Stimulated activated CD4-positive, alpha-beta T cell treated with anti-CD3 and anti-CD28 coated beads, Interleukin-1b, Interleukin-23, amount 100 ng/mL, for 1 hour (primary cell): ENCODE measurements at places on chromosomes 3 and 15.
A peak's percentile ranks its signal among the peaks of the same experiment; 100 is the strongest.

DNA sequence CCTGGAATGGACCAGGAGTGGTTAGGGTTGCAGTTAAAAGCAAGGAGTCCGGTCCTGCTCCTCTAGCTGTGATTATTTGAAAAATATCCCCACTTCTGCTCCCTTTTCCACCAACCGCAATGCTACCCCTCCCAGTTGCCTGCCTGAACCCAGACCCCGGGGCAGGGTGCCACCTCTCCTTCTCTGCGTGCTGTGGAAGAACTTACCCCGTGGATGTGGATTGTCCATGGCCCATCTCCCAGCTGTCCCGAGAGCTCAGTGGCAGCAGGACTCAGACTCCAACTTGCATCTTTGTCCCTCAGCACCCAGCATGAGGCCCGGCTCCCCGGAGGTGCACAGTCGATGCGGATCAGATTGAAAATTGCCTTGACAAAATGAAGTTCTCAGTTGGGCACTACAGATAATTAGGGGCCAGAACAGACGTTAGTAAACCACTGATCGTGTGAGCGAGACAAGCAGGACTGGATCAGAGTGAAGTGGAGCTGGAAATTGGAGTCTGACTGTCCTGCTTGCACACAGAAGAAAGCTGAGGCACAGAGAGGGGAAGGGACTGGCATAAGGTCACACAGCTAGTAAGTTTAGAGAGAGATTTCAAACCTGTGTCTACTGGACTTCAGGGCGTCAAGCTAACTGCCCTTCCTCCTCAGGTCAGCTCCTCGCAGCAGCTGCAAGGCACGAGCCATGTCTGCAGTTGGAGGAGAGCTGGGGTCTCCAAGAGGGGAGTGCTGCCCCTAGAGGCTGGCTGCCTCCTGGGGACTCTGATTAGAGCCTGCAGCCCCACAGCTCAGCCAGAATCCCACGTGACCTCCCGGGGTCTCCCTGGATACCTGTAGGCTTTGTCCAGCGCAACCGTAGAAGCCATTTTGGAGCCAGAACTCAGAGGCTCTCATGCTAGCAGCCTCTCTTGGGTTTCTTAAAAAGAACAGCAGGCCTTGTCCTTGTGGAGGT lies 14.7 kb downstream of the SLC6A1 start:
- no peak for DNase-seq

DNA sequence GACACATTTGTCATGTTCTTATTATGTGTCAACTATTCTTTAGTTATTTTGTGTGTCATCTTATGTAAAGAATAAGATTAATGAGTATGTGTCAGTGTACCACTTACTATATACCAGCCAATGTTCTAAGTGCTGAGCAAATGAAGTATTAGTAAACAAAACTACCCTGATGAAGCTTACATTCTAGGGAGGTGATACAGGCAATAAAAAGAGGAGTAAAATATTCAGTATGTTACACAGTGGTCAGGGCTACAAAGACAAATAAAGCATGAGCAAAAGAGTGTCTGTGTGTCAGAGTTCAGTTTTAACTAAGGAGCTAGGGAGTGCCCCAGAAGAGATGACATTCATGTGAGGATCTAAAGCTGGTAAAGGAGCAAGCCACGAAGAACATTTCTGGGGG lies 79.1 kb downstream of the TRPC1 start:
- no peak for DNase-seq

DNA sequence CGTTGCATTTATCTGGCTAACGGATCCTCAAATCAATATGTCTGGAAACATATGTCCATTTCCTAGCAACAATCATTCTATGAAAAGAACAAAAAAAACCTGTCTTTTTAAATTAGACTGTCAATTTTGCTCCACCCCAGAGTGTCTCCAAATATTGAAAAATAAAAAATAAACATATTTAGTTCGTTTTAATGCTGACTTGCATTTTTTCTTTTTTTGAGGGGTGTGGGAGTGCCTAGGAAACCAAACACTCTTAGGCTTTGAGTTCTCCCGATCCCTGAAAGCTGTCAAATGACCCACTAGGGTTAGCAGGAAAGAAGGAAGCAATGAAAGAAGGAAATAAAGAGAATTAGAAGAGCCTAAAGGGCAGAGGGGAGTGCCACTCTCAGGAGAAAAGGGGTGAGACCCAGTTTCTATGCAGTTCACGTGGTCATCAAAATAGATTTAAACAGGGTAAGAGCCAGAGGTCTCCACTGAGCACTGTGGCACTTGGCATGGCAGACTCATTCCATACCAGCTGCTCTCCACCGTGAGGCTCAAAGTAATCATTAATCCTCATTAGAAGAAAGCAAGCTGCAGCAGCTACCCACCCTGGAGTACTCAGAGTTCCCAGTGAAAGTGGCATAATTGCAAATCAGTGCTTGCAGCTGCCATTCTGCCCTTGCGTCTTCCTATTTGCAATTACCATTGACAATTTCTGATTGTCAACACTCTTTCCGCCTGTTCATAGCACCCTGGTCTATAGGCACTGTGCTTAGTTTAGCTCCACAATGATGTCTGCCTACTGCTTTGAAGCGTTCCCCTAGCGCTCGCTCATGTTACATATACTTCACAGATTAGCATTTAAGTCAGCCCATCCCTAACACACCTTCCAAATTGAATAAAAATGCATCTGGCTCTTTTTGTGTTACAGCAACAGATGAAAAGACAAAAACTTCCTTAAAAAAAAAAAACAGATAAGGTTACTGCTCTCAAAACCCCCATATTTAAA lies 32.3 kb downstream of the PDZRN3 start:
- DNase-seq, result no peak

GRCh38 chr15:92848852-92849598 lies 51.1 kb upstream of the CHD2 start:
- DNase-seq, result peak; percentile 14

DNA sequence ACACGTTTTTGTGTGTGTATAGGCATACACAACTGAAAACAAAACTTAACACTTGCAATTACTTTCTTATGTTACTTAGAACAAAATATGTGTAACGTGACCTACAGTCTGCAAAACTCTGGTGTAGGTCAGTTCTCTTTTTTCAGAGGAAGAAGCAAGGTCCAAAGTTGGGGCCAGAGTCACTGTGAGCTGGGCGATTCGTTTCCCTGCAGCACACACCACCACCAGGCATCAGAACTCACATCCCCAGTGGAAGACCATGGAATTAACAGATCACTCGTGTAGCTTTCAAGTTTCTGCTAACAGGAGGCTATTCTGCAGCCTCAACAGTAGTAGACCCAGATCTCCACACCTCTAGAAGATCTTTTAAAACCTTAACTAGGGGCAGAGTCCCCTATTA lies 25.8 kb downstream of the ANP32A start:
- no peak for DNase-seq

GRCh38 chr3:99199021-99199420 lies 297.5 kb upstream of the DCBLD2 start:
- no peak for DNase-seq

- DNase-seq, result no peak
Observed at GRCh38 chr15:98113327-98113726, 152.8 kb downstream of the ARRDC4 start.

DNA sequence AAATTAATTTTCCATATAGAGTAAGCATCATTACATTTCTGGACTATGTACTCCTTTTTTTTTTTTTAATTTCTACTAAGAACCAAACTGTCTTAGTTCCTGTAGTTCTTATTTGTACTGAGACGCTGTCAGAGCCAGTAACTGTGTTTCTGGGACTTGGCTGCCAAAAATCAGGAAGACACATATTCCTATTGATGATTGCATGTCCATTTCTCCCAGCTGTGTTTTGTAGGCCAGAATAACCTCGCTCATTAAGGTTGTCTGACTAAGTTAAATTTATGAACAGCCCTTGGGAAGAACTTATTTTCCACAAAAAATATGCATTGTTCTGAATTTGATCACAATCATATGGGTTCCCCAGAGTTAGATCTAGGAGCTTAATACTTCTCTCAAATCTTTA lies 29.5 kb downstream of the PLSCR5 start:
- no peak for DNase-seq

GRCh38 chr15:100730129-100730528 lies 127.7 kb downstream of the ASB7 start:
- DNase-seq, result no peak

- DNase-seq, result peak; percentile 37
Observed at GRCh38 chr3:49903451-49904424, at the start of gene MST1R. Gene MST1R, minus strand, starts transcription at chr3:49903873. Its CDS starts 264 bp downstream, at chr3:49903609.

GRCh38 chr3:32989171-32989570 lies 37.7 kb downstream of the CCR4 start:
- no peak for DNase-seq

- no peak for DNase-seq
Observed at GRCh38 chr15:54082836-54083492, 104.7 kb downstream of the UNC13C start.

DNA sequence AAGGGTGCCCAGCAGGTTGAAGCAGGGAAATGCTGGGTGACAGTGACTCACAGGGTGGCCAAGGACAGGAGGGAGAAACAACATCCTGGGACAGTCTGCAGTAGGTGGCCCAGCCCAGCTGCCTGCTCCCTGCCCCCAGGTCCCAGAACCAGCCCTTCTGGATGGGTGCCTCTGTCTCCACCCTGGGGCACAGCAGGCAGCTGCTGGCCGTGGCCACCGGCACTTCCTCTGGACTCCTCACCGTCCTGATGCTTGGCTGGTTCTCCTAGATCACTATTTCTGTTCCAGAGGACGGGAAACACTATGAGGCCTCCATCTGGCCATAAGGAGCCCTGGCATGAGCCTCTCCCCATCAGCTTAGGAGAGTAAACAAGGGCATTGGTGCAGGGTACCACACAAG lies 258.9 kb downstream of the XXYLT1 start:
- DNase-seq, result no peak

DNA sequence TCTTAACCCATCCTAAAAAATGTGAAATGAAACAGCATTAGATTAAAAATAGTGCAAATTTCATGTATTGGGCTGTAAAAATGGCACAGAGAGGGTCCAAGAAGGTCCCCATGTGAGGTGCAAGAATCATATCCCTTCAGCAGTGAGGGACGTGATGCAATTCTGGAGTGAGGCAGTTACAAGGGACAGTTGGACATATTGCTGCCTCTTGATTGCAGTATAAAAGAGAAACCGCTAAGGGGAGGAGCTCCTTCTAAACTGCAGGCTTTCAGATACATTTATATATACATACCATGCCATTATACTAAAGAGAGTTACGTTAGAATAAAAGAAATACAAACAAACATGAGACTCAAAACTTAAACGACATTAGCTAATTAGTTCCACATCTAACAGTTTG lies 304.2 kb upstream of the CTNNB1 start:
- DNase-seq, result no peak

- no peak for DNase-seq
Observed at GRCh38 chr3:194224471-194225417, 88.8 kb downstream of the HES1 start.

DNA sequence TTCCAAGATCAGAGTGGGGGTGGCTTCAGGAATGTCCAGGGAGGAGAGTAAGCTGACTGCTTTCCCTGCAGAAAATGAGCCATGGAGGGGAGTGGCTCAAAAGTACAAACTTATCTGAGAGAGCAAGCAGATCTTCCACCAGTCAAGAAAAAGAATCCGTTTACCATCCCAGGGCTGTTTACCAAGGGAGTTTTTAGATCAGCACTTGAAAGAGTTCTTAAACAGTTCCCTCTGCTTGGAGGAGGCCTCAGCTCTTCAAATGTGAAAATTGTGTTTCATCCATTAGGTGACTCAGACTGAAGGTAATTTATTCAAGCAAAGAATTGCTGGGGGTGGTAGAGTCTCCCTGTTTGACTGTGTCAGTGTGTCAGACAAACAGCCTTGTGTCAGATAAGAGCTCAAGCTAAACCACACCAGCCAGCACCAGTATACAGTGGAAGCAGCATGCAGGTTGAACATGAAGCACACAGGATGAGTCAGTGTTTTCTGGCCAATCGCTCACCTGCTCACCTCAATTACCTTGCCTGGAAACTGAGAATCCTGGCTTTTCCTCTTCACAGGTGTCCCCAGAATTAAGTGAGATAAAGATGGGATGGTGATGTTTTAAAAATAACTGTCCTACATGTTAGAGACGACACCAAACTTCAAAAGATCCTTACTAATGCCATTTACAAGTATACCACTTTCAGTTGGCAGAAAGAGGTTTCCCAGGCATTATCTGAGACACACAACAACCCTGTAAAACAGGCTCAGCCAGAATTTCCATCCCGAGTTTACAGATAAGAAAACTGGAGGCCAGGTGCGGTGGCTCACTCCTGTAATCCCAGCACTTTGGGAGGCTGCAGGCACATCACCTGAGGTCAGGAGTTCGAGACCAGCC lies 21.7 kb downstream of the SH3BP5 start:
- no peak for DNase-seq

- DNase-seq, result no peak
Observed at GRCh38 chr3:69033470-69033869, 18.7 kb downstream of the TMF1 start.

DNA sequence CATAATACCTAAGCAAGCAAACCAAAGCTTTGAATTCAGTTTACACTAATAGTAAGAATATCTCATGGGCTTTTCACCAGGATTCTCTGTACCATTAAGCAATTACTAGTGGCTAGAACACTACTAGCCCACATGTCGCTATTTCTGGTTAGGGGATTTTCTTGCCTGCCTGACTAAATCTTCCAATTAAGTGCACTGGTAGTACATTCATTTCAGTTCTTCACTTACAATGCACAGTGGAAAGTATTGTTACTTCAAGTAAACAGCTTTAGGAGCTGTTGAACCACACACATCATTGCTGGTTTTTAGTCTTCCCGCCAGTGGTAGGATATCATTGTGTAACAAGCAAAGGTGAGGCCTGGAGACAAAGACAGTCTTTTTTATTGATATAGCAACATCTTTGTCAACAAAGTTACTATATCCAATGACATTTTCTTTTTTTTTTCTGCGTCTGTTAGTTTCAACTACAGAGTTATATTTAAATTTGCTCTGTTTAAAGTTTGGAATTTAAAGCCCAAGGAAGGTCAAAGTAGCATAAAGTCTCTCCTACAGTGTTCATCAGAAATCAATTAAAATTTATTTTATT lies 826.8 kb upstream of the NR2F2 start:
- DNase-seq, result no peak

- no peak for DNase-seq
Observed at GRCh38 chr3:48716508-48716981, 476 bp downstream of the IP6K2 start.
